T-helper 1 cell (primary cell): ENCODE measurements at places on chromosomes 2 and 18.

DNA sequence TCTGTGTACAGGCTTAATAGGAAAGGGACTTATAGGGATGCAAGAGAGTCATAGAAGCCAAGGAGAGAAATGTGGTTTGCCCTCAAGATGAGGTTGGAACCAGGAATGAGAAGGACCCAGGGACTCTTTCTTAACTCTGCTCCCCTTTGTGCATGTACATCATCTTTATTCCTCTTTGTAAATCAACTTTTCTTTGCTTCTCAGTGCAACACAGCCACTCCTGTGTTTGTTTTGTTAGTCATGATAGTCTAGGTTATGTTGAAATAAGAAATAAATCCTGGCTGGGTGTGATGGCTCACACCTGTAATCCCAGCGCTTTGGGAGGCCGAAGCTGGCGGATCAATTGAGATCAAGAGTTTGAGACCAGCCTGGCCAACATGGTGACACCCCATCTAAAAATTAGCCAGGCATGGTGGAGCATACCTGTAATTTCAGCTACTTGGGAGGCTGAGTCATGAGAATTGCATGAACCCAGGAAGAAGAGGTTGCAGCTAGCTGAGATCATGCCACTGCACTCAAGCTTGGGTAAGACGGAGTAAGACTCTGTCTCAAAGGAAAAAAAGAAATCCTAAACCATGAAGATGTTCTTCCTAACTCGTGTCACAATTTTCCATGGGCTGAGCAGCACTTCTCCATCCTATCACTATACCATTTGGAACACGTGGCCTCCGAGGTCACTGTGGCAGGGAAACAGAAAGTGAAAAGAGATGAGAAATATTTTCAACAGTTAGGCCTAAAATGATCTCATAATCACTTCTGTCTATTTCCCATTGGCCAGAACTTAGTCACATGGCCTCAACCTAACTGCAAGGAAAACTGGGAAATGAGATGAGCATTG, 73.0 kb upstream of the TMEM17 start:
- DNase-seq: no peak

DNA sequence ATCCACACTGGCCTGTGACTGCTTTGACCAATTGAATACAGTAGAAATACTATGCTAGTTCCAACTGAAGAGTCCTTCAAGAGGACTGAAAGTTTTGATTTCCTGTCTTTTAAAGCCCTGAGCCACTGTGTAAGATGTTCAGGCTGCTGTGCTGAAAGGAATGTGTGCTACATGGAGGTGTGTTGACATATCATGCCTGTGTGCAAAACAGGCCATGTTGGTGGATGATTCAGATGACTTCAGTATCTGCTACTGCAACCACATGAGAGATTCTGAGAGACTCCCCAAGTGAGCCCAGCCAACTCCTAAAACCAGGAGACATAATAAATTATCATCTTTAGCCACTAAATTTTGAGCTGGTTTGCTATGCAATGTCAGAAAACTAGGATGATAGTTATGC, 662.9 kb downstream of the ZEB2 start:
- DNase-seq: no peak

- no peak for DNase-seq
Observed at GRCh38 chr2:104889291-104889959, 35.5 kb downstream of the POU3F3 start.

DNA sequence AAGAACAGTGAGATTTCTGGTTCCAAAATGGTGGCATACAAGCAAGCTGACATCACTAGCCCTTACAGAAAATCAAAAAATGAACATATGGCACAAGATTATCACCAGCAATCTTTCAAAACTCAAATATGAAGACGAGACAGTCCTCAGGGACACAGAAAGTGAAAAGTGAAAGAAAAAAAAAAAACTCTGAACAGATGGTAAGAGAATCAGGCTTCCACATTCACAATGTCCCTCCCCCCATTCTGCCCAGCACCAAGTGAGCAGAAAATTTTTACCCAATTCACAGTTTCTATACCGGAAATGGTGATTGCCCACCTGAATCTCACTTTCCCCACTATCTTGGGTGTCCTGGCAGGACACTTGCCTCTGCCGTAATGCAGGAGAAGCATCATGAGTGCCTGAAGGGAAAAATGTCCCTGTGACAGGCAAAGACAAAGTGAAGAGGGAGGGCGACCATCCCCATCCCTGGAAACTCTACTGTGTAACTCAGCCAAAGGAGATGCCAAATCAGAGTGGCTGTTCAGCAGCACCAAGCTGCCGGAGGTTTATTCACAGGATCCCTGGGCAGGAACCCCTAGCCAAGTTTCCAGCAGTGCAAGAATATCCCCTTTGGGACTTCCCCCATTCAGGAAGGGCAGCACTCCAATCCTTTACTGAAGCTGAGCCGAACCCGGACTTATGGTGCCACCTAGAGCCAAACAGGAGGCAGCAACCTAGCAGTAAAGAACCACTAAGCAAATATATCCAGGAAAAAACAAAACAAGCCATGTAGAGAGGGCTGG, 312.2 kb downstream of the LRATD1 start:
- DNase-seq: no peak

GRCh38 chr18:77314952-77315351, 65.3 kb downstream of the GALR1 start:
- DNase-seq: no peak

- DNase-seq: no peak
Observed at GRCh38 chr18:52339891-52340371, at the start of gene DCC. Gene DCC, plus strand, starts transcription at chr18:52340197. Its CDS starts 591 bp downstream, at chr18:52340788.

DNA sequence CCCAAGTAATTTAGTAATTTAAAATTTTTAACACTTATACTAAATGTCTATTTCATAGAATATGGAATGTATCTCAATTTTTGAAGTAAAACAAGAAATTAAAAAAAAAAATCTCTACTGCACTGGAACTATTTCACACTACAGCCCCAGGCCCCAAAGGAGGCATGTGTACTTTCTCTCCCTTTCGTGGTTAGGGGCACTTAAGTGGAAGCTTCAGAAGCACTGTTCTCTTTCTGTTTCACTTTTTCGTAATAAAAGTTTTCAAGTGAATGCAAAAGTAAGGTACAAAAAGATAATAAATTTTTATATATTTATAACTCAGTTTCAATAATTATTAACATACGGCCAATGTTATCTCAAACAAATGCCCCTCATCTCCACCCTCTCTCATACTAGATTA, 123.8 kb upstream of the STON1 start:
- DNase-seq: no peak

- DNase-seq: no peak
Observed at GRCh38 chr2:47303341-47304148, 99.4 kb upstream of the MSH2 start.

GRCh38 chr2:156622491-156622890, 186.3 kb downstream of the GPD2 start:
- DNase-seq: no peak

GRCh38 chr18:9290156-9290555, 44.4 kb upstream of the TWSG1 start:
- no peak for DNase-seq

DNA sequence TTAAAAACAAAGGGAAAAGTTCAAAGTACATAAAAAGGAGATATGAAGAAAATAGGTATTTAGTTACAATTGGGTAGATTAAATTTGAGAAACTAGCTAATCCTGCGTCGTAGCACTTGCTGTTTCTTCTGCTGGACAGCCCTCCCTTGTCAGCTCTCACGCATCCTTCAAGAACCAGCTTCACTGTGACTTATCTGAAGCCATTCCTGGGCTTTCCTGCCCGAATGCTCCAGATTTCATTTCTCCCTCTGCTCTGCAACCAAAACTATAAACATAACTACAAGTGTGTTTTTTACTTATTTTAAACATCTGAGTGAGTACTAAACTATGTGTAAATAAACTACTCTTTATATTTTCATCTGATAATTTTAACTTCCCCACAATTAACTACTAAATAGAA, 149.2 kb downstream of the MTCL1 start:
- no peak for DNase-seq

GRCh38 chr2:209977386-209978239, 24.8 kb upstream of the RPE start:
- no peak for DNase-seq

DNA sequence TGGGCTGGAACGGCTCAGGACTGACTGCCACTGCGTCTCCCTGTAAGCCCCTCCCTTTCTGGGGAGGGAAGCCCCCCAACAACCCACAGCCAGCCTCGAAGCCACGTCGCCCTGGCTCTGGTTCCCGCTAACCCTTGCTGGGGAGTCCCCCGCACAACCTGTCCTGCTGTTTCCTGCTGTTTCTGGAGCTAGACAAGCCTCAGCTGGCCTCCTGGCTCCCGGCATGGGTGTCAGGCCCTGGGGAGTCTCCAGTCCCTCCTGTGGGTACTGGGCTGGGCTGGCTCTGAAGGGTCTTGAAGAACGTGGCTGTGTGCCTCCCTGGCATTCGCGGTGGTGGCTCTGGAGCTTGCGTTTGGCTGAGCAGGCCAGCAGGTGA, 20.9 kb downstream of the NFATC1 start:
- DNase-seq: no peak

DNA sequence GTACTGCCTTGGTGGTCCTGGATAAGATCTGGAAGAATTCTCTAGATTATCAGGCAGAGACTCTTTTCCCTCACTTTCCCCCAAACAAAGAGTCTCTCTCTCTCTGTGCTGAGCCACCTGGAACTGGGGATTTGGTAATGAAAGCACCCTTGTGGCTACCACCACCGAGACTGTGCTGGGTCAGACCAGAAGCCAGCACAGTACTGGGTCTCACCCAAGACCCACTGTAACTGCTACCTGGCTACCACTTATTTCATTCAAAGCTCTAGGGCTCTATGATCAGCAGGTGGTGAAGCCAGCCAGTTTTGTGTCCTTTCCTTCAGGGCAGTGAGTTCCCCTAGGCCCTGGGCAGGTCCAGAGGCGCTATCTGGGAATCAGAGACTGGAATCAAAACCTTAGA, 269.6 kb upstream of the CWC22 start:
- no peak for DNase-seq

GRCh38 chr18:8139127-8139527, 470.1 kb upstream of the RAB12 start:
- no peak for DNase-seq

DNA sequence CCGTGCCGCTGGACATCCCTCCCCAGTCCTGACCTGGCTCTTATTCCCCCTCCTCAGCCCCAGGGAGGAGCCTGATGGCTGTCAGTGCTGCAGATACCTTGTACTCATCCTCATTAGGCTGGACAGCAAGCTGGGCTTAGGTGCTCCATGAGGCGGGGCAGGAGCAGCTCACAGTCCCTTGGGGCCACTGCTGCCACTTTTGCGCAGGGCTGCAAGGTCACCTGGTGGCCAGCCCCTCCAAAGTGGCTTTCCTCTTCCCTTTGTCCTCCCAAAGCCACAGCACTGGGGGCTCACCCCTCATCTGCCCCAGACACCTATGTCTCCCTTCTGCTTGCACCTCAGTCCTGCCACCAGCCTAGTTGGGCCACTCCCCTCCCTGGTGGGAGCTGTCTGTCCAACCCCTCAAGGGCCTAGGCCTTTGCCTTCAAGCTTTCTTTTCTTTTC, 60.8 kb downstream of the FAM168B start:
- no peak for DNase-seq

- DNase-seq: no peak
Observed at GRCh38 chr18:2147476-2148230, 423.7 kb downstream of the METTL4 start.

DNA sequence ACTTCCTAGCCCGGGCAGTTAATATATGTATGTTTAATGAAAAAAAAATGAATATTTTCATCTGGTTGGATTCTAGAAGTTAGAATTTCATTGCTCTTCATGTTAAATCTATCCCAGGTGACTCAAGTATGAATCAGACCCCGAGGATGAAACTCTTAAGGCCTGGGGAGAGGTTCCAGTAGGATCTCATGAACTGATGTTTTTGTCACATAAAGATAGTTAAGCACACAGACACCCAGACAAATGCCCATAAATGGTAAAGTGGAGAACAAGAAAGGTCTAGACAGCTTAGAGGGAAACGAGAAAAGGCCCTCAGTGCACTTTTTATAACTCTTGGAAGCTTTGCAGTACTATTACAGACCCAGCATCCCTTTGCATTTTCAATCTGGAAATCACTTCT, 114.1 kb downstream of the RIF1 start:
- no peak for DNase-seq

- DNase-seq: peak; percentile 43
Observed at GRCh38 chr2:108612514-108613183, 78.4 kb downstream of the LIMS1 start.

GRCh38 chr2:48114256-48114655, 208.0 kb upstream of the FBXO11 start:
- DNase-seq: no peak

- no peak for DNase-seq
Observed at GRCh38 chr2:84894131-84894586, 11.3 kb upstream of the TMSB10 start.

DNA sequence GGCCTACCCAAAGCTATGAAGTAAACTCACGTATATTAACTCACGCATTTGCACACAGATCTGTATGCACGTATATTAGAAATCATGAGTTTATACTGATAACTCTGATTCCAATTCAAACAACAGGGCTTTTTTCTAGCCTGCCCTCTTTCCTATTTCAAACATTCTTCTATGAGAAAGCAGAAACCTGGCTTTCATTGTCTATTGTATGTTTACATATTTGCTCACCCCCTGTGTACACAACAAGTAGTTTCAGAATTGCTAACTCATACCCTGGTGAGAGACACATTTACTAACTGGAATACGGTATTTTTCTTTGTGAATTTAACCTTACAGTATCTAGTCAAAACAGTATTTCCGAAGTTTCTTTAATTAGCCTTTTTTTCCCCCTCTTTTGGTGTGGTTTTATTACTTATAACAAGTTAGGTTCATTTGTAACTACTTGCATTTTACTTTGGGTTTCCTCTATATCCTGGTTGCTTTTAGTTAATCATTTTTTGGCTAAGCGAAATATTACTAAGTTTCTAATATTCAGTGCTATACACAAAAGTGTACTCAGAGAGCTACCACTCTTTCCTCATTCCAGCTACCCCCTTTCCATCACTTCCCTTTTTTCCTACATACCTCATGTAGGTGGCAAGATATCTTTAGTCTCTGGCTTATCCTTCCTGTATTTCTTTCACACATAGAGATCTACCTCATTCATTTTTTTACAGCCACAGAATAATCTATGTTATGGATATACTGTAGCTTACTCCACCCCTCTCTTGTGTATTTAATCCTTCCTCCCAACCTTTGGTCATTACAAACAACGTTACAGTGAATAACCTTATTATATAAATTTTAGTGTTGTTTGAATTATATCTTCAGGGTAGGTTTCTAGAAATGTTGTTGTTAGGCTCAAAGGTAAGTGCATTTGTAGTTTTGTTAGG, 112.7 kb upstream of the BCL2L11 start:
- DNase-seq: no peak

GRCh38 chr18:69978732-69979715, 31.4 kb upstream of the CD226 start:
- DNase-seq: no peak
